ENCODE measurements at places on chromosomes 2 and 18.

DNA sequence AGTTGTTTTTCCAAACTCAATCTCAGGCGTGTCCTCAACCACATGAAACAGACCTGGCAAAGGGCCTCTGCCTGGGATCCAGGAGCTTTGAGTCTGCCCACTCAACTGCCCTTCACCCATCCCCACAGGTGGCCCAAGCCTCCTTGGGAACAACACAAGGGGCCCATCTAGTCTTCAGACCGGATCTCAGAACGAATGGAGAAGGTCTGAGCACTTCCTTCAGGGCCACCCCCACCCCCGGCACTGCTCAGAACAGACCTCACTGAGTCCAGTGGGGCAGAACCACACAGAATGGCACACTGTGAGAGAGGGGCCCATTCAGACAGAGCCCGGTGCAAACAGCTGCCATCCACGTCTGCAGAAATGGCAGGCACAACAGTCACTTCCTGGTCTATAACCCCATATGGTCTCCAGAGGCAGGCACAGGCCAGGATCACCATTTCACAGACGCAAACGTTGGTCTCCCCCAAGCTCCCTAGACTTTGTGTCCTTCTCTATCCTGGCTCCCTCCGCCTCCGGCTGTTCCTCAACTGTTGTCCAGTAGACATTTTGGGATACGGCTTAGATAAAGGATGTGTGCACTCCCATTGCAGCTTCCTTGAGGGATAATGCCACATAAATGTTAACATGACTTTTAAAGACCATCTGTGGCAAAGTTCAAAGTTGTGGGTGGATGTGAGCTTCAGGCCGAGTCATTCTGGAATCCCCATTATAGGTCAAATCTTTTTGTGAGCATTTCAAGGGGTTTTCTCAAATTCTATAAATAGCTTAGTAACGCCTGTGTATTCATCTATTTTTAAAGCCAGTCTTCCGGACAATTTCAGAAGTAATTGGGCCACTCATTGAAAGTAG, 149.7 kb downstream of the SMAD7 start:
- DNase-seq: peak; percentile 38

DNA sequence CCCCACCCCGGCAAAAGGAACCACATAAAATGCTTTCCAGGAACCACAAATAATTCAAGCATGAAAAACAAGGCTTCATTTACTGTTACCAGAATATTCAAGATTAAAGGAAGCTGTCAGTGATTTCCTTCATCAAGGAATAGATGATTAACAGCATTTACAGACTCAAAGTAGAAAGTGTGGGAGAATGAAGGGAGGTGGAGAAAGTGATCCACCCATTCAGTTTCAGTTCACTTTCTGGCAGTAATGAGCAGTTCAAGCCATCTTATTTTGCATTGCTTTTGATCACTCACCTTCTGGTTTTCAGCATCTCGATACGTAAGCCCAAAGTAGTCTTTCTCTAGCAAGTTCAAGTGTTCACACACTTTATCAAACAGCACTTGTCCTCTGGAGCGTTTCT, 99.0 kb downstream of the EPB41L3 start:
- DNase-seq: no peak

GRCh38 chr2:39881948-39882347, 102.9 kb upstream of the THUMPD2 start:
- DNase-seq: no peak

DNA sequence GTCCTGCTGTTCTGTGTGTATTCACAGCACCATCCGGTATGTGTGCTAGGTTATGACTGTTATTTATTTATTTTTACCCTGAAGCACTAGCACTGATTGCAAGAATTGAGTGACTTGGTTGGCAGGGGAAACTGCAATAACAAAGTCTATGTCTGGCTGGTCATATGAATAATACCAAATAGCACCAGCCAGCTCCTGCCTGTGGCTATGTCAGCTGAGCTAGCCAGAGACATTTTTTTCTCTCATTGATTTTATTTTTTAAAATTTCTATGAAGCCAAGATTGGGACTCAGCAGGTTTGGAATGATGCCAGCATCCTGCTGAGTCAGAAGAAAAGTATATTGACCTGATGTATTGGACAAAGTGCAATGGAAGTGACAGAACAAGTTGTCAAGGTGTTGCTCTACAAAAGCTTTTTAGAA, 188.5 kb upstream of the CDH2 start:
- DNase-seq: no peak

GRCh38 chr2:105039559-105039958, 1.7 kb downstream of the MRPS9 start:
- no peak for DNase-seq

DNA sequence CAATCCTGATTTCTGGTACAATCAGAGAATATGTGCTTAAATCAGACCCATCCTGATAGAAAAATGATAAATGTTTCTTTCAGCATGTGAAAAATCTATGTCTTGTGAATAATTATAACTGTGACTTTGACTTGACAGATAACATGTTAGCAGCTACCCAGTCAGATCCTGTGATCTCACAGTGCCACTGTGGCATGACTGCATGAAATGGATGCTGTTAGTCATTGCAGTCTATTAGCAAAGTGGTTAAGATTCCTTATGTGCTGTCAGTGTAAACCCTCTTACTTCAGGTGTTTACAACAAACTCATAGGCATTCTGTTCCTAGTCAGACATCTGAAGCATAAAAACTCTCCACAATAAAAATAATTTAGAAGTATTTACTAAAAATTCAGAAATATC, 244.6 kb upstream of the RND3 start:
- no peak for DNase-seq

- DNase-seq: no peak
Observed at GRCh38 chr2:119659601-119660342, 19.2 kb upstream of the TMEM177 start.

- DNase-seq: no peak
Observed at GRCh38 chr2:16763493-16763899, 97.9 kb upstream of the CYRIA start.

GRCh38 chr2:19899985-19900930, 1.5 kb downstream of the TTC32 start:
- no peak for DNase-seq

DNA sequence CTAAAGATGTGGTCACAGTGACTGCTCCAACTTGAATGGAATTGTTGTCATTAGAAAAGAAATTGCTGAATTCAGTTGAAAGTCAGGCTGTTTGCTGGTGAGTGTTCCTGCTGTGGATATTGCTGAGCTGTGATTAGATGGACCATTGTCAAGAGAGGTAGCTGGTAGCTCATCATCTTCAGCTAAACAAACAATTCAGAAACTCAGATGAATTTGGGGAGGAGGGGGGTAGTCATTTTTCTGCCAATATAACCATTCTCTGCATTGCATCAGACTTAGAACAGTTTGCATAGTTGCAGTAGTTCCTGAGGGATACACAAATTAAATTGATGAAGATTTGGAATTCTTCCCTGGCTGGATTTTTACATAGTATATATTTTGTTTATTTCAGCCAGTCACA, 108.3 kb downstream of the MTCL1 start:
- no peak for DNase-seq

- no peak for DNase-seq
Observed at GRCh38 chr2:205660521-205661124, 21.7 kb upstream of the NRP2 start.

GRCh38 chr2:129069875-129070594, 751.4 kb upstream of the HS6ST1 start:
- no peak for DNase-seq

- DNase-seq: no peak
Observed at GRCh38 chr2:98479371-98479770, 34.7 kb downstream of the INPP4A start.

DNA sequence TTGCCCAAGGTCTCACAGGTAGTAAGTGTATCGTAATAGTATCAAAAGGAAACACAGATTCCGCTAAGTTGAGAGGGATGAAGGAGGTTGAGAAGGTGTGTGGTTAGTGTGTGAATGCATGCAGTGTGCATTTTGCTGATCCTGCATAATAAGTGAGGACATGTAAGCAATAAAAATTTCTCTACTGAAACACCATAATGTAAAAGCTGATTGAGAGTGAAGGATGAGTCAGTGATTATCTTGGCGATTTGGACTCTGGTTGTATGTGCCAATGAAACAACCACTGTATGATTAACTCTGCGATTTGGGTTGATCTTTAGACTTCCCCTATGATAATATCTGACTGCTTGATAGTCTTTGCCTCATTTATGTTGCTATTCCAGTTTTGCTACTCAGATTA, 16.7 kb upstream of the ADGRF3 start:
- no peak for DNase-seq

DNA sequence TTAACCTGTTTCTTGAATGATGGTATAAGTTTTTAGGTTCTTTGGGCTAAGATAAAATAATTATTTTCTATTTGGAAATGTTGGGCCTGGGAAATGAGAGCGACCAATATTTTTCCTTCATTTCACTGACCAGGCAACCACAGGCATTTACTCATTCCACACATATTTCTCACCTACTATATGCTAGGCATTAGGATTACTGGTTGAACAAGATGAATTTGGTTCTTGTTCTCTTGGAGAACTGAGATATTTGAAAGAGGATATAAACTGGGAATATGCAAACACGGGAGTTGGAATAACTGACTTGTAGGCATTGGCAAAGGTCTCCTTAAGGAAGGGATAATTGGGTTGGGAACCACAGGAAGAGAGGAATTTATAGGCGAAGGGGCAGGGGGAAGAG, 3.9 kb upstream of the MYL1 start:
- DNase-seq: no peak

- DNase-seq: no peak
Observed at GRCh38 chr2:133264989-133265401, 303.3 kb downstream of the NCKAP5 start.

DNA sequence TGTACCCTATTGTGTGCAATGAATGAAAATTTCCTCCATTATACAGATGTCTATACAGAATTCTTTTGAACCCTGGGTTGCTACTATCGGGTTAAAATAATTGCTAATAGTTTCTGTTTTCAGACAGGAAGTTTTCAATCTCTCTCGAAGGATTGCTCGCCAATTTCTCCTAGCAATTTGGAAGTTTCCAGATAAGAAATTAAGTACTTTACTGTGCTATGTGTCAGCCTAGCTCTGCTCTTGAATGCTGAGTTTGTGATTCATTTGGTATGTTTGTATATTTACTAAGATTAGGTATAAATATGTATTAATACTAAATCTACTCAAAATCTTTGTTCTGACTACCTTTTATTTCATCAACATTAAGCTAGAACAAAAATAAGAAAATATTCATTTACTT, 74.6 kb upstream of the ARL5A start:
- DNase-seq: no peak

DNA sequence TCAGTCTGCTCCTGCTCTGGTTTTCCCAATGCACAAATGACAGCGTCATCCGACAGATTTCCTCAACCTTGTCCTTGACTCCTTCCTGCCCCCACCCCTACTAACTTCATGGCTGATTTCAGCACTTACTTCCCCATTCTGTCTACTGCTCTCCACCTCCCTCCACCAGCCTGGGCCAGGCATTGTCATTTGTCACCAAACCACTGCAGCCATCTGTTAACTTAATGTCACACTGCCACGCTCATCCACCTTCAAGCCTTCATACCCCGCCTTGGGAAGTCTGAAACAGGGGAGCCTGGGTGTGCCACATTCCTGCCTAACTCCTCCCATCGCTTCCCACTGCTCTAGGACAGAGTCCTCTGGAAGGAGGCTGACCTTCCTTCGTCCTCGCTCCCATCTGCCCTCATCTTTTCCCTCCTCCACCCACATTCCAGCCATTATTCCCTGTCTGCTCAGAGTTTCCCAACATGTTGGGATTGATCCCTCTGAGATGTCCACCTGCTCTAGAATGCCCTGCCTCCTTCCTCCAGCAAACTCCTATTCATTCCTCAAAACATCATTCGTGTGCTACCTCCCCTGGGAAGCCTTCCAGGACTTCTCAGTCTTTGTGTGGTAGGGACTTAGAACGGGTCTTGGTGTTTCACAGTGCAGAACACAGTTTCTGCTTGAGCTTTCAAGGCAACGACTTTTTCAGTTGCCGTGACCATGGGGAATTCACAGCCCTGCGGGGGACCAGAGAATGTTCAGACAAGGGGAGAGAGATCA, 42.2 kb upstream of the SMAD7 start:
- DNase-seq: no peak

- DNase-seq: no peak
Observed at GRCh38 chr2:107062599-107063220, 176.7 kb upstream of the ST6GAL2 start.

GRCh38 chr18:9520666-9521065, 45.4 kb downstream of the RALBP1 start:
- DNase-seq: no peak

DNA sequence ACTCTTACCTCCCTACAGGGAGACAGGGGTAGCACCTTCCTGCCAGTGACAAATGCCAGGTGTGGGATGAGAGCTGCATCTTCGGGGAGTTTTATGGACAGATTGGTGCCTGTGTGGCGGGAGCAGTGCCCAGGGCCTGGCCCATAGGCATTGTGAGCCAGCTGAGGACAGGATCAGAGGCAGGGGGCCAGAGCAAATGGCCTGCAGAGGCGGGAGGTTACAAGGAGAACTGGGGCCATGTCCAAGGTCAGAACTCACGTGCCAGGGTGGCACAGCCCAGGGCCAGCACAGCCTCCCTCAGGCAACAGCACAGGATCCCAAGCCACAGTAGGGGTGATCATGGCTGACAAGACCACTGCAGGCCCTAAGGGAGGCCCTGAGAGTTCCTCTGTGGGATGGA, 40.2 kb upstream of the MCFD2 start:
- no peak for DNase-seq

- DNase-seq: no peak
Observed at GRCh38 chr2:239222312-239222660, 178.5 kb downstream of the HDAC4 start.

DNA sequence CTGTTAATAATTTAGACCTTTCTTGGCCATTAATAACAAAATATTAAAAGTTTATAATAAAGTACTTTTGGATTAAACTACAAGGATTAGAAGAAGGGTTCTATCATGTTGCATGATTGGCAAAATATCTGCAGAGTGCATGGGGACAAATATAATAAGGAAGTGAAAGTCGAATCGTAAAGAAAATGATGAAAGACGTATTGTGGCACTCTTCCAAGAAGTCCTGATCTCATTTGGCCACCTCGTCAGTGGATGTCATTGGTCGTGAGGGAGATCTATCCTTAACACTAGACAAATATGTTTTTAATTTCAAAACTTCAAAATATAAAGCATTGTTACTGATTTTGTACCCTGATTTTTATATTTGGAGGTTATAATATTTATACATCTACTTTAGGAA, 197.7 kb upstream of the STON1 start:
- no peak for DNase-seq

DNA sequence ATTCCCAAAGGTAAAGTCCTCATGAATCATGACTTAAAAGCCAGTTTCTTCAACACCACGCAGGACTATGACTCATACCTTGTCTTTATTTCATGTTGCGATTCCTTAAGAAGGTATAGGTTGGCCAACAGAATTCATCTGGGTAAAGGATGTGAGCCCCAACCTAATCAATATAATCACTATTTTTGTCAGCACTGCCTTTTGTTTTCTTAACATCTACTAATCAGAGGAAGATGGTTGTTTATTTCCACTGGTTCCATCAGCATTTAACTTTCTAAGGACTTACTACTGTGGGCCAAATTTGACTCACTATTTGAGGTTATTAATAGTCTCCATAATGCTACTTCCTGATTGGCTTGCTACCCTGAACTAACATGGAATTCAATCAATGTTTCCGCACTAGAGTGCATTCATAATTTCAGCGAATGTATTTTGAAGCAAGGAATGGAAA, 78.6 kb downstream of the SCG2 start:
- no peak for DNase-seq

- no peak for DNase-seq
Observed at GRCh38 chr18:31223371-31223770, 60.7 kb upstream of the DSC1 start.

Measured in left forelimb (tissue), 1 donor.